G401 (cell line): ENCODE measurements at places on chromosomes 13 and 19. TPM values are rescaled to one million over a fixed set of nuclear protein-coding genes. Genes with fewer than 3 reads are reported as not detected.

Gene TEX101
- 1.7 TPM in 1 of 2 replicates, not detected in the other for total RNA-seq

Gene KLF12
- total RNA-seq, result not detected in 2 replicates

Gene C13orf42
- not detected in 2 replicates for total RNA-seq

Gene LILRB4
- total RNA-seq, result not detected in 2 replicates

Gene PABPC3
- 0.12 and 0.24 TPM in 2 replicates for total RNA-seq

Gene MBD3L2
- 2.3 and 9.6 TPM in 2 replicates for total RNA-seq

Gene CD177
- 443 and 498 TPM in 2 replicates for total RNA-seq

Gene MADCAM1
- 0.14 TPM in 1 of 2 replicates, not detected in the other for total RNA-seq

Gene IQCN
- 0.37 and 0.47 TPM in 2 replicates for total RNA-seq

Gene PNMA8B
- total RNA-seq, result not detected in 2 replicates

Gene KLK10
- not detected in 2 replicates for total RNA-seq

Gene CAMSAP3
- total RNA-seq, result 3.3 and 4.8 TPM in 2 replicates

Gene SIAH3
- total RNA-seq, result not detected in 2 replicates

Gene GDF15
- 143 and 217 TPM in 2 replicates for total RNA-seq

Gene RFPL4A
- 0.49 and 3.1 TPM in 2 replicates for total RNA-seq

Gene LCP1
- total RNA-seq, result not detected in 2 replicates

Gene SIGLEC8
- not detected in 2 replicates for total RNA-seq

Gene DPF1
- total RNA-seq, result 1.9 and 7.0 TPM in 2 replicates

Gene PEAK3
- total RNA-seq, result not detected in 2 replicates

Gene COL4A2
- 0.12 and 6.1 TPM in 2 replicates for total RNA-seq

Gene GJA3
- total RNA-seq, result 2.8 and 3.6 TPM in 2 replicates

Gene KLK3
- total RNA-seq, result not detected in 2 replicates
